Endothelial cell (in vitro differentiated cells): ENCODE measurements at places on chromosomes 4 and X. TPM values are rescaled to one million over a fixed set of nuclear protein-coding genes. Genes with fewer than 3 reads are reported as not detected.

GRCh38 chr4:10354225-10354624, 103.0 kb downstream of the ZNF518B start:
- DNase-seq = no peak

- DNase-seq = no peak
These were observed 6.3 kb downstream of the MXD4 start for GRCh38 chr4:2255501-2256155.

GRCh38 chr4:25123236-25123635, 37.0 kb downstream of the SEPSECS start:
- no peak for DNase-seq

GRCh38 chrX:65866773-65867172, 173.1 kb downstream of the VSIG4 start:
- no peak for DNase-seq

DNA sequence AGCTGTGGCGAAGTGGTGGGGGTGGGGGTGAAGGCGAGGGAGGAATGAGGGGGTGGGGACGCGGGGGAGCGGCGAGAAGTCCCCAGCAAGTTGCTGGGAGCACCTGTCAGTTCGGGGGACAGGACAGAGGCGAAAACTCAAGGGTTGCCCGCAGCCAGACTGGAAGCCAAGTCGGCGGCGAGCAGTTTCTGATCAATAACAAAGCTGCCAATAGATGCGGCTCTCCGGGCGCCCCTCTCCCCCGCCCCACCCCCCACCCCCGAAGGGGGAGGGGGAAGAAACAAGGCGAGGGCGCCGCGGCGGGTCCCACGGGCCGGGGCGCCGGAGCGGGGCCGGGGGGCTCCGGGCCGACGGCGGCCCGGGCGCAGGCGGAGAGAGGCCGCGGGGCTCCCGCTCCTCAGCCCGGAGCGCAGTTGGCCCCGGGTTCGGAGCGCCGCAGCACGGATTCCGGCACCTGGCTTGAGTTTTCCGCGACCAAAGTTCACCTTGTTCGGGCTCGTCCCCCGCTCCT, 379 bp downstream of the PDGFC start:
- peak; percentile 18 for DNase-seq

DNA sequence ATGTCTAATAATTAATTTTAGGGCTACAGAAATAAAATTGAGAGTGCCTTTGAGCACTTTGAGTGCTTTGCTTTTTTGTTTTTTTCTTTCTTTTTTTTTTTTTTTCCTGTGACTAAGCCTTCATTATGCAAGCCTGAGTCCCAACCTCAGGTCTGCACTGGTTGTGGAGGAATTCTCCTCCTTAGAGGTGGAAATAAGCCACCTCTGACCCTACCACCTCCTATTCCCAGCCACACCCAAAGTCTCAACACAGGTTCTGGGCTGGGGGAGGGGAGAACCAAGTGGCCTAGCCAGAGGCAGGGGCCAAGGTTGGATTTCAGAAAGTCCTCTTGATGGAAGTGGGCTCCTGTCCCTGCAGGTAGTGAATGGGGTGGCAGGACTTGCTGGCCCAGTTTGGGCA, 180.2 kb downstream of the ARAP2 start:
- DNase-seq = no peak

Gene SH3D19
- total RNA-seq = 89.5 TPM

Gene MAGEA4
- total RNA-seq = 0.23 TPM

GRCh38 chr4:17561195-17561909, 15.6 kb upstream of the LAP3 start:
- no peak for DNase-seq

Gene MAP7D3
- 6.6 TPM for total RNA-seq

Gene FANCB
- total RNA-seq = 6.0 TPM

Gene PPEF2
- total RNA-seq = not detected

Gene KLHL8
- total RNA-seq = 7.2 TPM

Gene SMR3B
- 1.1 TPM for total RNA-seq

DNA sequence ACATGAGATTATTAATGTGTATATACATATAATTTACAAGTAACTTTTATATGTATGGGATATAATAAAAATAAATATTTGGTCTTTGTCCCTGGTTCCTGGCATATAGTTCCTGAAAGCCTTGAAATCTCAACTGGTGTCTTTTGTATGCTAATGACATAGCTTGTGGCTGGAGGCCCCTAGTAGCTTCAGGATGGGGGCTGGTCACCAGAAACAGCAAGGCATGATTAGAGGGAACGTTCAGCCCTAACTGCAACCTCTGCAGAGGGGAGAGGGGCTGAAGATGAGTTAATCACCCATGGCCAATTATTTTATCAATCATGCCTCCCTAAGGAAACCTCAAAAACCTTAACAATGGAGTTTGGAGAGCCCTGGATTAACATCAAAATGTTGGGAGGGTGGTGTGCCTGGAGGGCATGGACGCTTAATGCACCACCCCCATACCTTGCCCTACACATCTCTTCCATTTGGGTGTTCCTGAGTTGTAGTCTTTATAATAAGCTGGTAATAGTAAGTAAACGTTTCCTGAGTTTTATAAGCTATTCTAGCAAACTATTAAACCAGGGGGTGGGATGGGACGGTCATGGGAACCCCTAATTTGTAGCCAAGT, 21.3 kb downstream of the PIN4 start:
- no peak for DNase-seq

DNA sequence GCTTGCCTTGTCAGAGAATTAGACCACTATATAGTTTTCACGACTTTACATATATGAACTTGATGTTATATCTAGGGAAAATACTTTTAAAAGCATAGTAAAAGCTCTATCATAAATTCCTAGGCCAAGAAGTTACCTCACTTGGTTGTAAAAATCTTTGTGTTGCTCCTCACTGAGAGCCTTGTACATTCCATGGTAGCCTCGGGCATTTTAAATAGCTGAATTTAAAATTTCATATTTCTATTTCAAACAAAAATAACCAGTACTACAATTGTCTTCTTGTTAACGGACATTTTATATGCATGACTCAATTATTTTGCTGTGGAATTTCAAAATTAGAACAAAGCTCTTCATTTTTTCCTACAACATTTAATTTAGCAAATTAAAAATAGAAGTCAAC, 107.6 kb downstream of the MID1 start:
- no peak for DNase-seq

DNA sequence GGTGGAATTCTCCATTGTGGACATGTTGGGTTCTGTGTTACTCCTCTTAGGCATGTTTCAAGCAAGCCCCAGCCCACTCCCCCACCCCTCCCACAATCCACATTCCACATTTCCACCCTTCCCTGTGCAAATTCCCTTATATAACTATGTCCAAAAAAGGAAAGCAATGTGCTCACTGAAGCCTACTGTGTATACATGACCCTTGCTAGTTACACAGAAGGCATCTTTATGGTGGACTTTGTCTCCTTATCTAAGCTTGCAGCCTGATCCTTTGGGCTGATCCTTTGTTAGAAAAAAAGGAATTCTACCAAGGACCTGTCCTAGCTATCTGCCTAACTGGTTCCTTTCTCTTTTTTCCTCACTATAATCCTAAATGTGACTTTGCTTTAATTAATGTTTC, 796.8 kb downstream of the NLGN4X start:
- DNase-seq = no peak

DNA sequence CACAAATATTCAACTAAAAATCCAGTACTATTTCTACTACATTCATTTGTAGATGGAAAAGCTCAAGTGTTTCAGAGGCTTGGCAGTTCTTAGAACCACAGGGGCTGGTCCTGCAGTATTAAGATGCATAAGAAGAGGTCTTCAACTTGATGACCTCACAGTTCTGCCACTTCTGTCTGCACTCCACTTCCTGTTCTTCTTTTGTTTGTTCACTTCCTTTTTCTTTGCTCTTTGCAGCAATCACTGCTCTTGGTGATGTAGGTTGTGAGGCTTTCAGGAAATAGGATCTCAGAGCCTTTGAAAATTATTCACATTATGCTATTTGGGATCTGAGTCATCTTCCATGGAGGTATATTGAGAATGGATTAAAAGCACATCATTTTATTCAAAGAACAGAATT, 602.0 kb upstream of the CPEB2 start:
- no peak for DNase-seq

Gene GLRB
- 1.0 TPM for total RNA-seq

Gene POU4F2
- total RNA-seq = 0.59 TPM

DNA sequence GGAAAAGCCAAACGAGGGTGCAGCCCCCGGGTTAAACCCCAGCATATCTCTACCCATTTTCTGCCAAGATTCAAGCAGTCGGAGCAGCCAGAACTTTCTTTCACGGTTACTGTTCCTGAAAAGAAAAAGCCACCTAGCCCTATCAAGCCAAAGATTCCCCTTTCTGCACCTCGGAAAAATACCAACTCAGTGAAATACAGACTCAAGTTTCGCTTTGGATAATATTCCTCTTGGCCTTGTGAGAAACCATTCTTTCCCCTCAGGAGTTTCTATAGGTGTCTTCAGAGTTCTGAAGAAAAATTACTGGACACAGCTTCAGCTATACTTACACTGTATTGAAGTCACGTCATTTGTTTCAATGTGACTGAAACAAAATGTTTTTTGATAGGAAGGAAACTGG, 20.0 kb downstream of the FGF5 start:
- DNase-seq = no peak

Gene PNMA5
- total RNA-seq = not detected

Gene XAGE1A
- not detected for total RNA-seq

DNA sequence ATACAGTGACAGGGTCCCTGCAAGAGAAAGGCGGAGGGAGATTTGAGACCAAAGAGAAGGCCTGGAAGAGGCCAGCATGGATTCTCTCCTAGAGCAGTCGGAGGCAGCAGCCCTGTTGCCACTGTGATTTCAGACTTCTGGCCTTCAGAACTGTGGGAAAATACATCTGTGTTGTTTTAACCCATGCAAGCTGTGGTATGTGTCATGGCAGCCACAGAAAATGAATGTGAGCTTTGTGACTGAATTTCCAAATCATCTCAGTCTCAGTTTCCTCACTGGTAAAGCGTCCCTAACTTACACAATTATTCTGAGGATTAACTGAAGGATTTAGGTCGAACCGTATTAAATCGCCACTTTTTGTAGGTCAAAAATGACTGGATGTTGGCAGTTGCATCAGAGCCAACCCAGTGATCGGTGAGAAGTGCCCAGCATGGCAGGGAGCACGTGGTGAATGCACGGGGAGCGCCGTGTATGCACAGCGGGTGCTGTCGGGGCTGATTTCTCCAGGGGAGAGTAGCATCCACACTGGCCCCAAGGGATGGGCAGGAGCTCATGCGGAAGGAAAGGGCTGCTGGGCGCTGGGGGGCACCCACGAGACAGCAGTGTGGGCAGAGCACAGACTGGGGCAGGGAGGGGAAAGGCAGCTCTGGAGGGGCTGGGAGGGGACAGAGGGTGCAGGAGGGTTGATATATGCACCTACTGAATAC, 23.8 kb upstream of the NSG1 start:
- DNase-seq = no peak

GRCh38 chr4:114607056-114607455, 8.4 kb downstream of the UGT8 start:
- no peak for DNase-seq

- no peak for DNase-seq
These were observed 35.8 kb downstream of the AMELX start for GRCh38 chrX:11329021-11329420.

Gene PPBP
- not detected for total RNA-seq

DNA sequence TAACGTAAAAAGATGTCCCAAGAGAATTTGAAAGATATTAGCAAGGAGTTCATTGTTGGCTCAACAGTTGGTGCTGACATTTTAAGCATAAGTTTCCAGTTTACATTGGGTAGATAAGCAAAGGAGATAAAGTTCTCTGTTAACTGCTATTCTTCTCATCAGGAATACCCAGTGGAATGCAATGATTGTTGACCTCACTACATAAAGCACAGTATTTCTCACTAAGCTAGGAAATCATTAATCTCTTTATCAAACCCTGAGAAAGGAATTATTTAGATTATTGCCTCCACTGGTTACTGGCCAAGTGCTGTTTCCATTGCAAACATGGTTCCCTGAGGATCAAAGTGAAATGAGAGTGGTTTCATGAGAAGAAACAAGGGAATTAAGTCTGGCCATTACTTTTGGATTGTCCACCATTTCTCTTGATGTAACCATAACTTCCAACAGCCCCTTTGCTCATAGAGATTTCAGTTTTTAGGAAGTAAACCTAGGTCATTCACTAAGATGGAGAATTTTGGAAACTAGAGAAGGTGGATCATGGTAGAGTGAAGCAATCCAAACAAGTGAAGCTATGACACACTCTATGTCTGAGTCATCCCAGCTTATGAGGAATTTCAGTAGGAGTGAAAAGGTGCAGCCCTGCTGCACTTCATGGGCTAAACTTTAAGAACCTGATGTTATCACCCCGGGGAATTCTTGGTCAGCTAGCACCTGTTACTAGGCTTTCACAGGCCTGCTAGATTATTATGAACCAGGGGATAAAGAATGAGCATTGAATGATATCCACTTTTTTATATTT, 163.4 kb downstream of the AREG start:
- no peak for DNase-seq

Gene NLRP2B
- total RNA-seq = not detected

DNA sequence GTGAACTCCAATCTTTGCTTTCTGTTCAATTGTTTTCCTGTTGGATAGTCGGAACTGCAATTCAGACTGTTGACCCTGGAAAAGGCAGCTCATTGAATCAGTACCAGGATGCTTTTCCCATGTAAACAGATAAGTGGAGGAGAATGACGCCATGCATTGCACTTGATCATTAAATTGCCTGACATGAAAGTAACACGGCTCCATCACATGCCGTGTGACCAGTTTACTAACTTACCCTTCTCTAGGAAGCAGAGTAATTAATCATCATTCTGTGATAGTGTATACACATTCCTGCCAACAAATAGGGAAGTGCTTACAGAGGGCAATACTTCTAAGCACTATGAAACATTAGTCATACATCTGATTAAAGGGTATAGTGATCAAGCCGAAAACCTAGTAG, 101.4 kb downstream of the PPARGC1A start:
- no peak for DNase-seq

DNA sequence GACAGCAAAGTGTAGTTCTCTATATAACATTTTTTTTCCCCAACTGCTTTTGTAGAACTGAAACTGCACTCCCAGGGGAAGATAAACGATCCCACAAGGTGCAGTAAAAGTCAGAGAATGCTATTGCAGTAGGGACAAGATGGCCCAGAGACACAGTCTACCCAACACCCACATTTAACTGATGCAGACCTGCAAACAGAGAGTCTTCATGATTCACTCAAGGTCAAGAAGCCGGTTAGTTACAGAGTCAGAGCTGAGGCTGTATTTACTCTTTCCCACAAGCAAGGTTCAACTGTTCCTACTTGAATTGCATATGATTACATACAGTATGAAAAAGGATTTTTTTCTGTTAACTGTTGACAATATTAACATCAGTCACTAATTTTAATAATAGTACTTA, 654.6 kb downstream of the IL1RAPL1 start:
- no peak for DNase-seq

DNA sequence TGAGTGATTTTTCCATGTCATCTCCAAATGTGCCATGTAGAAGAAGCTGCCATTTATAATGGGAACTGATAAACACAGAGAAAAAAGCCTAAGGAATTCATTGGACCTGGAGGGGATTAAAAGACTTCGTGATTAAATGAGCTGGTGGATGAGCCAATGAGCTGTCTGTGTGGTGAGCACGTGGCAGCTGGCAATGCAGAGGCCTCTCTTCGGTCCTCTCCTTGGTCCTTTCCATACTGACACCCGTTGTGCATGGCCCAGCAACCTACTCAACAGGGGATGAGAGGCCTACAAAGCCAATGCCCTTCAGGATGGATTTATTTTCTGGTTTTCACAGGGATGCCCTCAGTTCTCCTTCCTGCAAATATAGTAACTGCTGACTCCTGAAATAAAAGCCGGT, 87.7 kb upstream of the STS start:
- DNase-seq = no peak
